GM12891 (cell line): ENCODE measurements at places on chromosomes 1 and 21.

DNA sequence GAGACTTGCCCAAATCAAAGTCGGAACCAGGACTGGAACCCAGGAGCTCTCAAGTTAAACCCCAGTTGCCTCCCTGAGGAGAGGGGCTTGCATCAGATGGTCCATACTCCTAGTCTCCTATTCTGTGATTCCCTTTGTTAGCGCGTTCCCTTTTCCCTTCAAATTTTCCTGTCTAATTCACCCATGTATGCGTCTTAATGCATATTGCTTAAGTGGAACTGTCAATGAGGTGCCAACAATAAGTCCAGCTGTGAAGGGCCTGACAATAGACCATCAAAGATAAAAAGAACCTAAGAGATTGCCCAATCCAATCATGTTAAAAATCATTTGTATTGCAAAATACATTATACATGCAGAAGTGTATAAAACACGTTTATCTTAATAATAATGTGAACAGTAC lies 634 bp upstream of the SPATA6 start:
- no peak for DNase-seq

DNA sequence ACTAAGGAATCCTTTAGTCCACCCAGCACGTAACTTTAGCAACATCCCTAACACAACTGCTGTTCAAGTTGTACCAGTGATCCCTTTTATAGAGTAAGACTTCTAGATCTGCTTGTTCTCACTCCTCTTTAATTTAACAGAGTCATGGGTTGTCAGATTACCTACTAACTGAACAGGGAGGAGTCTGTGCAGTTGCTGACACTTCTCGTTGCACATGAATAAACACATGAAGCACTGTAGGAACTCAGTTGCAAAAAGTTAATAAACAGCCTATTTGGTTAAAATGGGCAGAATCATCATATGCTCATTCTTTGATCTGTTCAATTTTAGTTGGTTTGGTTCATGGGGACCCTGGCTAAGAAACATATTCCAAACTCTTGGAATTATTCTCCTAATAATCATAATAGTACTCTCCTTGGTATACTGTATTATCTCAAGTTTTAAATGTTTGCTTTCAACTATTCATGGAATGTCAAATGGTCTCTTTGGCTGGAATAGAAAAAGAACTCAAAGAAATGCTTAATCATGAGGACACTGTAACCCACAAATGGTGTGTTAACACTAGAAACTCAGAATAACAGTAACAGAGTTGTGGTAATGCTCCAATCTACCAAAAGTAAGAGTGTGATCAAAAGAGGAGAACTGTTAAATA lies 15.6 kb downstream of the PLPPR5 start:
- no peak for DNase-seq

DNA sequence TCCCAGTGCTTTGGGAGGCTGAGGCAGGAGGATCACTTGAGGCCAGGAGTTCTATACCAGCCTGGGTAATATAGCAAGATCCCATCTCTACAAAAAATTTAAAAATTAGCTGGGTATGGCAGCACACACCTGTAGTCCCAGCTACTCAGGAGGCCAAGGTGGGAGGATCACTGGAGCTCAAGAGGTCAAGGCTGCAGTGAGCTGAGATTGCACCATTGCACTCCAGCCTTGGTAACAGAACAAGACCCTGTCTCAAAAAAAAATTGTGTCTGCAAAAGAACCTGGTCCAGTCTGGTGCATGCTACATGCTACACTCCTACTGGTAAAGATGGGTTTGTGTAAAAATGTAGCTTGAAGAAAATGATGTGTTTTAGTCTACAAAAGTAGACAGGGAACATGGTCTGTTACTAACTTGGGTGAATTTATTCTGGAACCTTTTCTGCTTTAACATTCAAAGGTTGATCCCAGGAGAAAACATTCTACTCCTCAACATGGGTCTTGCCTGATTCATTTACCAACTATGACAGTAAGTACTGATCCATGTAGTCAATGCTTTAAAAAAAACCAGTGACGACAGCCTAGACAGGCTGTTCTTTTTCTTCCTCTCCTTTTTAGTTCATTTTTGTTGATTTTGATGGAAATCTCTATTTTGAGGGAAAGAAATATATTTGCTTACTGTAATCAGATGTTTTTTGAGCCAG lies 32.7 kb upstream of the ENAH start:
- DNase-seq, result no peak

DNA sequence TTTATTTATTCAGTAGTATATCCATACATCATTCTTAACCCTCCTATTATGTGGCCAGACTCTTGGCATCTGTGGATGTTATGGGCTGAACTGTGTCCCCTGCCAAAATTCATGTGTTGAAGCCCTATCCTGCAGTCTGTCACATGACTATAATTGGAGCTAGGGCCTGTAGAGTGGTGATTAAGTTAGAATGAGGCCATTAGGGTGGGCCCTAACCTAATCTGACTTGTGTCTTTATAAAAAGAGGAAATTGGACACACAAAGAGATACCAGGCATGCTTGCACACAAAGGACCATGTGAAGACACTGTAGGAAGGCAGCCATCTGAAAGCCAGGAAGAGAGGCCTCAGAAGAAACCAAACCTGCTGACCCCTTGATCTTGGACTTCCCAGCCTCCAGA lies 6.6 kb downstream of the ZMYND12 start:
- no peak for DNase-seq

DNA sequence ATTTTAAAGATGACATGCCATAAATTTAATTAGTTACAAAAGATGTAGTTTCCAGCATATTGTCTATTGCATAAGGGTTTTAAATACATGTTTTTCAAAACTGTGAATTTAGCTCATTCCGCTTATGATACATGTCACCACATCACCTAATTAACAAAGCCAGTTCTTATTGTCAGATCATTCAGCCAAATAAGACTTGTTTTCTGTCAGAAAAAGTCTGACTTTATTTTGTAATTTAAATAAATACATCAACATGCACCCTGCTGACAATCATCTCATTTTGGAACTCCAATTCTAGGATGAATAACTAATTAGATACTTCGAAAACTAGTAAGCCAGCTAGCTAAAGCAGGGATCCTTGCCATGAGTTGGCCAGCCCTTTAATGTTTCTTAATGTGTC lies 110.9 kb upstream of the APP start:
- DNase-seq, result no peak

GRCh38 chr1:196535727-196536126 lies 72.5 kb downstream of the KCNT2 start:
- DNase-seq, result no peak

- no peak for DNase-seq
Observed at GRCh38 chr21:44291078-44291935, 5.6 kb downstream of the AIRE start.

GRCh38 chr1:94621802-94622201 lies 80.2 kb upstream of the F3 start:
- DNase-seq, result no peak

- DNase-seq, result no peak
Observed at GRCh38 chr1:202122639-202123335, at the start of gene GPR37L1. TSS of gene GPR37L1 (plus strand) at chr1:202122917. CDS start at chr1:202122964, 47 bp downstream.

DNA sequence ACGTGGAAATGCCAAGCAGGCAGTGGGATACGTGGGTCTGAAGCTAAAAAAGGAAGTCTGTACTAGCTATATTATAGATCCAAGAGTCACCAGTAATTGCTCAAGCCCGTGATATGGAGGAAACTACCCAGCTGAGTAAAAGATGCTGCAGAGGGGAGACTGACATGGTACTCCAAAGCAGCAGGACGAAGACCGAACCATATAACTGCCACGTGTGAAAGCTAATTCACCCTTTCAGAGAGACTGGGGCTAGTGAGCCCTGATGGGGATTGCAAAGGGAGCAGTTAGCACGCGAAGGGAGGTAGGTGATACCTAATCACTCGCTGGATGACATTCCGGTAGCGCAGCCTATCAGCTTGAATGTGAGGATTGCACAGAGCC lies 316 bp downstream of the AP4B1 start:
- DNase-seq, result no peak

GRCh38 chr1:77283701-77284425 lies 2.0 kb downstream of the AK5 start:
- DNase-seq, result no peak
